SK-N-MC (cell line): ENCODE measurements at places on chromosomes 5 and 9.

GRCh38 chr5:10588109-10588775 is 24.4 kb downstream of the ANKRD33B start:
- DNase-seq, result no peak

GRCh38 chr5:65102371-65102975 is 333.7 kb downstream of the CWC27 start:
- no peak for DNase-seq

DNA sequence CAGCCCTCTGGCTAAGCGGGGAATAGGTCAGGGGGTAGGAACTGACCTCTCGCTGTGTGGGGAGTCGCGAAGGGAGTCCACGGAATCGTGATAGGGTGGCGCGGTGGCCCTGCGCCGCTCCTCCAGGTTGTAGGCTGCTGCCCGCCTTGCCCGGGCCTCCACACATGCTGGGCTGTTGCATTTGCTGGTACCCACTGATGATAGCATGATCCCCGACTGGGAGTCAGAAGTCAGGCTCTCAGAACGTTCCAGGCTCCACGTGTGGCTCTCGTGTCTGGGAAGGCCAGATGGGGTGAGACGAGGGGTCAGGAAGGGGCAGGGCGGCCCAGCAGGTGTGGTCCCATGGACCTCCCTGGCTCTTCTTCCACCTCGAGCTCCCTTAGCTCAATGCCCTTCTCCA is 56.0 kb downstream of the PSD2 start:
- no peak for DNase-seq

DNA sequence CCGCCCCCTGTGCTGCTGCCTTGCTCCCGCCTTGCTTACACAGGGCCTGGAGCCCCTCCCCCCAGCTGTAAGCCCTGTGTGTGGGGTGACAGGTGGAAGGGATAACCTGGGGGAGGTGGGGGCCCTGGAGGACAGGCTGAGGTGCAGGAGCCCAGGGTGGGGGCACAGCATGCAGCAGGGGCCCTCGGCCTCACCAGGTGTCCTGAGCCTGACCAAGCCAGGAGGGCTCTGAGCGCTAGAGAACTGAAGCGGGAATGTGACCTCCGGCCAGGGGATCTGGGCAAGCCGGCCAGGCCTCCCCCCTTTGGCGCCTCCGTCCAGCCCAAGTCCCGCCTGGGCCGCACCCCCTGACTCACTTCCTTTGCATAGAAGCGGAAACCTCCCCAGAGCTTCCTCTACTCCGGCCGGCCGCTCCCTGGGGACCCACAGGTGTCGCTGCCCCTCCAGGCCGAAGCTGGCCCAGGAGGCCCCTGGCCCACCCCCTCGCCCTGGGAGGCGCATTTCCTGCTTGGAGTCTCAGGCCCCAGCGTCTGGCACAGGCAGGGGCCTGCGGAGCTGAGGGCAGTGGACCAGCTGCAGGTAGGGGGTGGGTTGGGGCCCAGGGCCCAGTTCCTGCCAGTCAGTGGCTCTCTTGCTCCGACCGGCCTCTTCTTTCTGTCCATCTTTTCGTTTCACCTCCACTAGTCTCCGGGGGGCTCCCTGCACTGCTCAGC is at the start of gene TOR4A:
Gene TOR4A (plus strand): TSS at position 398 of the 713 bp plus-strand sequence. CDS start 964 bp downstream, outside the sequence.
- no peak for DNase-seq

DNA sequence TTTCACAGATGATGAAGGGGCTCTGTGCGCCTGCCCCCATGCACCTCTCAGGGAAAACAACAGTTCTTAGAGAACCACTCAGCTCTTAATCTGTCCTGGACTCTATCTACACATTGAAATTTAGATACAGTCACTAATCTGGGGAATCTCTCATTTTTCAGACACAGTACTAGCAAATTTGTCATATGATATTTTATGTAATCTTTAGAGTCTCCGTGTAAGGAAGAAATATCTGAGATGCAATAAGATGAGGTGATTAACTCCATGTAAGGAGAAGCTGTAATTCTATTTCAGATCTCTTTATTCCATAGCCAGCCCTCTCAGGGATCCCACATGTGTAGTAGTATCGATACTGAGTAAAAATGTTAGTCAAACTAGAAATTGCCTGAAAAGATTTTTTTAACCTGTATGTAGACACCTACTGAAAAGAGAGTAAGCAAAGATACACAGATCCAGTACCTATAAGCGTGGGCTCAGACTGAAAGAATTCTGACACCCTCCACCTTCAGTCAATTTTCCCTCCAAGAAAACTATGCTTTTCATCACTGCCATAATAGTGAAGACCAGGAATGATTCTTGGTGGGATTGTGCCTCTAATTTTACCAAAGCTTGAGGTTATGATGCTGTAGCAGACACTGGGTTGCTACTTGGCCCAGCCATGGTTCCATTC is 279.6 kb upstream of the TMEM161B start:
- no peak for DNase-seq

GRCh38 chr5:3912790-3913189 is 317.2 kb downstream of the IRX1 start:
- DNase-seq, result no peak

GRCh38 chr5:71969460-71969859 is 137.8 kb upstream of the MAP1B start:
- DNase-seq, result no peak
